ENCODE measurements at places on chromosomes 4 and X.

GRCh38 chr4:139692309-139693012, 26.8 kb downstream of the MGST2 start:
- H3K36me3 ChIP-seq: peaks cover 17% of the 10 kb centered on the region
- H3K4me1 ChIP-seq: no peaks in the 10 kb centered on the region
- no peak overlapping the region for H3K4me3 ChIP-seq
- no peaks in the 10 kb centered on the region for H3K27me3 ChIP-seq

- H3K27me3 ChIP-seq: no peaks in the 10 kb centered on the region
- H3K36me3 ChIP-seq: no peaks in the 10 kb centered on the region
- no peak overlapping the region for H3K4me3 ChIP-seq
- H3K27ac ChIP-seq: no peak overlapping the region
- DNase-seq: no peak
These were observed 199.2 kb downstream of the RTL9 start for GRCh38 chrX:110557864-110558263.

GRCh38 chrX:31269914-31270313, 198.1 kb upstream of the FTHL17 start:
- H3K27me3 ChIP-seq: peaks cover 15% of the 10 kb centered on the region
- peaks cover 3% of the 10 kb centered on the region for H3K36me3 ChIP-seq
- H3K4me3 ChIP-seq: no peak overlapping the region

- H3K36me3 ChIP-seq: no peaks in the 10 kb centered on the region
- H3K27me3 ChIP-seq: no peaks in the 10 kb centered on the region
- no peaks in the 10 kb centered on the region for H3K4me1 ChIP-seq
- no peak for DNase-seq
- no peak overlapping the region for H3K27ac ChIP-seq
These were observed 277.3 kb upstream of the HAND2 start for GRCh38 chr4:173807347-173807746.

DNA sequence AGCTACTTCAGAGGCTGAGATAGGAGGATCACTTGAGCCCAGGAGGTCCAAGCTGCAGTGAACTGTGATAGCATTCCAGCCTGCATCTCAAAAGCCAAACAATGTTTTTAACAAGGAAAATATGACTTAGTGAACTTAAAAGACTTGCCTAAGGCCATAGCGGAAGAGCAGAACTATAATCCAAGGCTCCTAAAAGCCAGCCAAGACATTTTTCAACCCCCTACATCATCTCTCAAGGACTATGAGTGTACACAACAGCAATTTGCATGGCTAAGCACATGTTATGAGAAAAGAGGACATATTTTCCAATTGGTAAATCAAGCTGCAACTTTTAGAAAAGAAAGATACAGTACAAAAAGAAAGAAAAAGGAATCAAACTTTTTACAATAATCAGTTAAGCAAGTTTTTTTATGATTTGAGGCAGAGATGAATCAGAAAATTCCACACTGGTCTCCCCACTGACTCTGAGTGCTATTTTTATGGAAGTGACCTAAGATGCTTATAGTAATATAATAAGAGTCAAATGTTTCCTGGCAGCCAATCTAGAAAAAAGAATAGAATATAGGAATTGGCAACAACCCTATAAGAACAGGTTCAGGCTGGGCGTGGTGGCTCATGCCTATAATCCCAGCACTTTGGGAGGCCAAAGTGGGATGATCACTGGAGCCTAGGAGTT, 9.8 kb upstream of the ACOT9 start:
- H3K36me3 ChIP-seq: no peaks in the 10 kb centered on the region
- no peak overlapping the region for H3K27ac ChIP-seq
- no peak overlapping the region for H3K4me3 ChIP-seq

All from activated T-helper 1 cell treated with anti-CD3 and anti-CD28 coated beads, Interleukin-12 subunit alpha, Interleukin-12 subunit beta, Interleukin-2, Interleukin-4 antibody, amounts not matched to agents 30 ng/mL and 10 ng/mL and 1 ng/mL, durations not matched to agents 14 hours and 24 hours and 36 hours (primary cell).